ENCODE measurements at places on chromosomes 5 and 9.
A peak's percentile ranks its signal among the peaks of the same experiment; 100 is the strongest.

GRCh38 chr9:26058111-26058895 is 380.1 kb upstream of the TUSC1 start:
- no peak for DNase-seq

DNA sequence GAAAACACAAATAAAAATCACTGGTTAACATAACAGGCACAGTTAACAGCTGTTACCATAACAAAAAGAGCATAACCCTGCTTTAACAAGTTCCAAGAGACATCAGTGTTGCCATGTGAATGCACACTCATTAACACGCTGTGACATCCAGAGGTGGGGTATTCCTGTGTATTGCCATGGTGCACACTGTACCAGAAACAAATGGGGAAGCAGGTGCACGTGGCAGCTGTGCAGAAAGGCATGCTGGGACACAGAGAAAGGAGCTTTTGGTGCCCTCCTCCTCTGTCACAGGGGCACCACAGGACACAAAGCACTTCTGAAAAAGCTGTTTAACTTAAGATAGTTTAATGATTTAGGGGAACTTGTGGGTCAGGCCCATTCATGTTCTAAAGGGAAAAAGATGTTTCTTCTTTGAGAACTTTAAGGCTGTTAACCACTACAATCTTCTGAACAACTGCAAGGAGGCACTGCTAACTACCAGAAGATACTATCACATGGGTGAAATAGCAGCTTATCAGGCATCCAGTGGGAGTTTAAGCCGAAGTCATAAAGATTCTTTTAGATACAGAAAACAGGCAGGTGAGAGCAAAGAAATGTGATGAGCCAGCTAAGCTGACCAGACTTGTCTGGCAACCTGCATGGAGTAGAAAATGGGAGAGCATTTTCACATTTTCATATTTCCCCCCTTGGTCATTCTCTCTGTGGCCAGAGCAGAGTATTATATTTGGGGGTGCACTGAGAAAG is 56.4 kb upstream of the GOLPH3 start:
- no peak for DNase-seq

DNA sequence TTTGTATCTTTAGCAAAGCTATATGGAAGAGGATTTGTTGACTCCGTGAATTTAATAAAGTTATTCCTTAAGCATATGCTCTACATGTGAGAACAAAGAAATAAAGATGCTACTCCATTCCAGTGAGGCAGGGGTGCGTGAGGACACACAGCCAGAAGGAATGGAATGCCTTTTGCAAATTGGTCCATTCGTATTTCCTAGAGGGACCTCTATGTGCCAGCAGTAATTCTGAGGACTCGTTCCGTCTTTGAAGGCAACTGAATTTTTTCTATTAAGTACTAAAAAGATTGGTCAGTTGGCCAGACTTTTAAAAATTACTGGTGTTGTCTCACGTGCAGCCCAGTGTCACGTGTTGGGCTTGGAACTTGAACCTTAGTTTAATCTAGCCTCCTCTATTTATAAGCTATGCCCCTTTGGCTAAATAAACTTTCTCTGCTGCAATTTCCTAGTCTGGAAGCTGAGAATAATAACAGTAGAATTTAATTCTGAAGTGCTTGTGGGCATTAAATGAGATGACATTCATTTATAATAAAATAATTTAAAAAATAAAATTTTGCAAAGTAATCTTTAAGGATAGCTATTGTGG is 13.9 kb downstream of the RAI14 start:
- DNase-seq: no peak

GRCh38 chr9:86042199-86042978 is 57.0 kb downstream of the GOLM1 start:
- DNase-seq: no peak

DNA sequence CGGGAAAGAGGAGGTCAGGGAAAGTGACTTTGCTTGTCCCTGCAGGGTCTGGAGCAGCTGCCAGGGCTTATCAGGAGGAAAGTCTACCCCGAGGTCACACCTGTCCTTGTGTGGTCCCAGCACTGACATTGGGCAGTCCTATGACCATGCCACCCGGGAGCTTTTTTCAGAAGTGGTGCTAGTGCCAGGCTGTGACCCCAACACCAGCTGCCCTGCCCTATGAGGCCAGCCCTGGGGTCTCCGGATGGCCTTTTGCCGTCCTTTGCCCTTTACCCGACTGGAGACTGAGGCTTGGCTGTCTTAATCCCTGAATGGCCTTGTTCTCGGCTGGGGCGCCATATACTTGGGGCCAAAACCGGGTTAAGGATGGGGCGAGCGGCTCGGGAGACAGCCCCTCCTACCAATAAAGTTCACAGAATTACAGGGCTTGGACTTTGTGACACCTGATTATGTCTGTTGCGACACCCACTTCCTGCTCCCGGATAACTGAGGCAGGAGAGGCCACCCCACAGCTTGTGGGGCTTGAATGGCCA is 22.2 kb upstream of the SLC9A3 start:
- no peak for DNase-seq

- no peak for DNase-seq
These were observed 395.4 kb upstream of the WWC1 start for GRCh38 chr5:167895899-167896659.

DNA sequence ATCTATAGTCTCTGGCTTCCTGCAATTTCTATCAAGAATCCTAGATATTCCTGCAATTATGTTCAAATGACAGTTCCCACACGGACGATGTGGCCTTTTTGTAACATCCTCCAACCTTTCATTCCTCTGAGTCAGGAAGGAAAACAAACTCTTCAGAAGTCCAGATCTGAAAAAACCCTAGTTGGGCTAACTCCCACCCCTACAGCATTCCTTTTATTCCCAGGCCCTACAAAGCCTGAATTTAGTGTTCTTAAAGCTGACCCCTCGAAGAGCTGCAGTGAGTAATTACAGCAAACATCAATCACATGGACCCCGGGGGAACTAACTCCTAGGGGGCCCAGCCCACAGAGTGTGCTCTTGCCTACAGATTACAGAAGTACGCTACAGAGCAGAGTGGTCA is 99.7 kb downstream of the SERINC5 start:
- no peak for DNase-seq

DNA sequence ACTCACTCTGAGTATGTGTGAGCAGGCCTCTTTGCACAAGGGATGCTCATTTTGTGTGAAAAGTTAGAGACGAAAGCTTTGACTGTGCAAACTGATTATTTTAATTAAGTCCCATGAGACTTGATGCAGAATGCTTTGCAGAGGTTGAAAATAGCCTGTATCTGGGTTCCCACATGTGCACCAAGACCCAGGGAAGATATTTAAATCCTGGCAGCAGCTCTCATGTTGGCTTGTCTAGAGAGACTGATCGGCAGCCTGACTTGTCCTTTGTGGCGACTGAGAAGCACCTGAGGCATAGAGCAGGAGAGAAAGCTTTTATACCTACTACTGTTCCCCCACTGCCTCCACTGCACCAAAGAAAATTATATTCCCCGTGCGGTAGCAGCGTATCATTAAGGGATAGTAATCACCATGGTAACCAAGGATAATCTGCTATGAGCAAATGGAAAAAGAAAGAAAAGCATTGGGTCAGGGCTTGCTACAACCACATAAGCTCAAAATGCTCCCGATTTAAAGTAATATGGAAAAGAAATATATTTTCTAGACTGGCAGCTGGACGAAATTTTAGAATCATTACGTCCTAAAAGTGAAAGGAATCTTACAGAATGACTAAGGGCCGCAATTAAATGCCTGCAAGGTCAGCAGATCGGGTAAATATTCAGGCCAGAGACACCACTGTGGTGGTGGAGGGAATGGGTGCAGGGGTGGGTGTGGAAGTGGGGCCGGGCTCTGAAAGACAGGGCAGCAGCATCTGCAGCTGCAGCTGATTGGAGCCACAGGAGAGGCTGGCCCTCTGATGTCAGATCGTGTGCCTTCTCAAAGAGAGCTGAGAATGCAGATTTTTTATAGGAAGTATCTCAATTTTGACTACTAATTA is 135.3 kb upstream of the EPB41L4A start:
- no peak for DNase-seq

GRCh38 chr5:346229-346935 is 24.9 kb downstream of the AHRR start:
- no peak for DNase-seq

- DNase-seq: no peak
These were observed 363.5 kb downstream of the SLCO4C1 start for GRCh38 chr5:101932599-101932998.

GRCh38 chr9:136087741-136088480 is 7.2 kb downstream of the NACC2 start:
- no peak for DNase-seq

- DNase-seq: no peak
These were observed 66.5 kb downstream of the CPLANE1 start for GRCh38 chr5:37182667-37183066.

DNA sequence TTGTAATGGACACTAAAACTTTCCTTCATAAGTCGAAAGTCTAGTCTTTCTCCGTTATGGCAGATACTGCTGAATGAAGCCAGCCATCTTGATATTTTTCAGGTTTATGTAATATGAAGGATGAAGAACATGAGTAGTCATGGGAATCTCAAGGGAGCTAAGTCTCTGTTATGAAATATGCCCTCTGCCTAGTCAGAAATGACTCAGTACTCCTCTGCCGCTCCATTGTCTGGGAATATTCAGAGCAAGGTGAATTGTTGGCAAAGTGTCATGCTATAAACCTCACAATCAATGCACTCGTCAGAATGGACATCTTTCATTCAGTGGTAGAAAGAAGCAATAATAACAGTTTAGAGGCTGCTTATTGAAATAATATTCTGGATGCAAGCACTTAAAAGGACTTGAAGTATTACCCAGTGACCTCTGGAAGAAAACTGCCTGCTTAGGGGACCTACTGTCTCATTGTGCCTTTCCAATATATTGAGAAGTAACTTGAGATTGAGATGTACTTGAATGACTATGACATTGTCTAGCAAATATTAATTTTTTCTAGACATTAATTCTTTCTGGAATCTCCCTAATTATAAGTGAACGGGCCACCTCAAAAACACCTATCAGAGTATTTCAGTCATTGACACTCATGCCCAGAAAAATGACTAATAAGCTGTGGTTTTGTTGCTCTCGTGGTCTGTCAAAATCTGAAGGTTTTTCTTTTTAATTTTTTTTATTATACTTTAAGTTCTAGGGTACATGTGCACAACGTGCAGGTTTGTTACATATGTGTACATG is 1011.5 kb upstream of the ACO1 start:
- no peak for DNase-seq

- no peak for DNase-seq
These were observed 488.2 kb downstream of the TLE4 start for GRCh38 chr9:80059979-80060378.

GRCh38 chr5:27130587-27130986 is 92.2 kb upstream of the CDH9 start:
- no peak for DNase-seq

- DNase-seq: no peak
These were observed 57.5 kb upstream of the ICE1 start for GRCh38 chr5:5364932-5365331.

GRCh38 chr5:35096216-35096615 is 48.5 kb upstream of the AGXT2 start:
- no peak for DNase-seq

GRCh38 chr9:14395317-14396082 is 81.6 kb upstream of the NFIB start:
- DNase-seq: no peak

DNA sequence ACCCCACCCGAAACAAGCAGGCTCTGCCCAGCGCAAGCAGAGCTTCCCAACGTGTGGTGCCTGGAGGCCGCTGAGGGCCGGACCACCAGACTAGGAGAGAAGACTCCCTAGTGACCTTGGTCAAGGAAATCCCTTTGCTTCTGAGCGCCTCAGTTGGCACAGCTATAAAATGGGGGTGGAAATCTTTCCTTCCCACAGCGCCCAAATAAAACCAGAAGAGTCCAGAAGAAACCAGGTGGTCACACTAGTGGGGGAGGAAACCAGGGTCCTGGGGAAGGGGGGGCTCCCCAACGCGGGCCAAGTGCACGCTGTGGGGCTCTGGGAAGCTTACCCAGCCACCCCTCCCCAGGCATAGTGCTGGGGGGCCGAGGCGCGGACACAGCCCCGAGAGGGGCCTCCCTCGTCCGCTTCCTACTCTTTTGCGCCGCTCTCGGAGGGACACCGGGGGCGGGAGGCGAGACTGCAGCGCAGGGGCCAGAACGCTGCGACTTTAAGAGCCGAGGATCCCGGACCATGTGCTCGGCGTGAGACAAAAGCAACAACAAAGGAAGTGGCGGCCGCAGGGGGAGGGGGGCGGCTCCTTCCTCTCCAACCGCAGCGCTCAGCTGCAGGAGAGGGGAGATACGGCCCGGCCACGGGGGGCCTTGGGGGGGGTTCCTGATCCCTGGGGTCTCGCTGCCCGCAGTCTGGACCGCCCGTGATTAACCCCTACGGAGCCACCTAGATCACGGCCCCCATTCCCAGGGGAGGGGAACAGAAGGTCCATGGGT is 885 bp downstream of the RNF44 start:
- DNase-seq: peak; percentile 82

DNA sequence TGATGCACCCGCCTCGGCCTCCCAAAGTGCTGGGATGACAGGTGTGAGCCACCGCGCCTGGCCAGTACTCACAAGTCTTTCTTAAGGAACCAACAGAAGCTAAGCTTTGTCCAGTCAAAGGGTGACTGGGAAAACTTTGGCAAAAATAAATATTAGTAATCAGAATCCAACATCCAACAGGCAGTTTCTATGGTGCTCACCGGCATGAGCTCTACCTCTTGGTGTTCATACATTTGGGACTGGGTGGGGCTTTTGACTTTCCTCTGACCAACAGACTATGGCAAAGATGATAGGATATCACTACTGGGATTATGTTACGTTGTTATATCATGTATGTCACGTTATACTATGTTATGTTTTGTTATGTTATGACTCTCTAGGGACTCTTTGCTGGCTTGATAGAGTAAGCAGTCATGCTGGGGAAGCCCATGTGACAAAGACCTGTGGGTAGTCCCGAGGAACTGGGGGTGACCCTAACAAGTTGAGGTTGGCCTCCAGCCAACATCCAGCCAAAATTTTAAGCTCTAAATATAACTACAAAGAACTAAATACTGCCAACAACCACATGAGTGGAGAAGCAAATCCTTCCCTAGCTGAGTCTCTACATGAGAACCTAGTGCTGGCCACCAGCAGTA is 6.0 kb downstream of the RASGEF1C start:
- DNase-seq: no peak

Measured in central memory CD4-positive, alpha-beta T cell (primary cell).